Inflammatory macrophage treated with lipopolysaccharide for 1 hour (primary cell): ENCODE measurements at places on chromosomes 4 and X.
A peak's percentile ranks its signal among the peaks of the same experiment; 100 is the strongest.

- no peak for DNase-seq
These were observed 31.4 kb upstream of the PITX2 start for GRCh38 chr4:110654254-110654635.

- no peak for DNase-seq
These were observed 64.2 kb upstream of the SYTL5 start for GRCh38 chrX:37942170-37942569.

DNA sequence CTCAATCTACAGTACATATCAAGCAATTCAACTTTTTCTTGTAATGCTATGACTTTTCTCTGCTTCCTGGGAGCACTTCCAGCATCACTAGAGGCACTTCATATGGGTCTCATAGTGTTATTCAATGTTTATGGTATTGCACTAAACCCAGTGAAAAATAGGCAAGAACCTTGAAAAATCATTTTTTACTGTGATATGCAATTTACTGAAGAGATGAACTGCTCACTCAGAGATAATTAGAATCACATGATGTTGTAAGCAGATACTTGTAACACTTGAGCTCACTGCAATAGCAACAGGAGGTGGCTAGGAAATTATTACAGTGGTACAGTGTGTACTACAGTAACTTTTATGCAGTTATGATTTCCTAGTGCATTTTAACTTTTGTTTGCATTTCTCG, 93.3 kb downstream of the RASGEF1B start:
- no peak for DNase-seq

DNA sequence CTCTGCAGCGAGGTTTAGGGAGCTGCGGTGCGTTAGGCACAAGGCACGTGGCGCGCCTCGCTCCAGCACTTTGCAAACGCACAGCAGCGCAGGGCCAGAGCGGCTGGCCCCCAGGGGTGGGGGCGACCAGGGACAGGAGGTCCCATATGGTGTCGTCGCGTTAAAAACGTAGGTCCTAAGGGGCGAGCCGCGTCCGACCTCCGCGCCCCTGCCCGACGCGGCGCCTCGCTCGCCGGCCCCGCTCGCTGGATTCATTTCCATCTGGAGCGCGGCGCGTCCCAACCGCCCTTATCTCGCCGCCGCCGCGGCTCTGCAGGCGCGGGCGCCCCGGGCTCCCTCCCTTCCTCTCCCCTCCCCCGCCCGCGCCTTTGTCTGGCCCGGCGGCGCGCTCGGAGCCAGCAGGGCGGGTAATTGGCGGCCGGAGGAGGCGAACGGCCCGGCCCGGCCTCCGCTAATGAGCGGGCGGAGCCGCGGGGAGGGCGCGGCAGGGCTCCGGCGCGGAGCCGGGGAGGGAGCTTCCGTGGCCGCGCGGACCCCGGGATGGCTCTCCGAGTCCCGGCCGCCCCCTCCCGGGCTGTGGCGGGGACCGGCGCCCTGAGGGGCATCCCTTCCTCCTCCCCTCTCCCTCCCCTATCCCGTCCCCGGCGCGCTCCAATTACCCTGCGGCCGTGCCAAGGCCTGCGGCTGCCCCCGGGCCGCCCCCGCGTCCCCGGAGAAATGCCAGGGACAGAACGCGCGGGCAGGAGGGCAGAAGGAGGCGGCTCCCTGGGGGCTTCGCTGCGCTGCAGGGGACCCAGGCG, 409.0 kb downstream of the BCOR start:
- peak; percentile 9 for DNase-seq

- DNase-seq, result peak; percentile 83
These were observed 150.7 kb upstream of the SLC7A11 start for GRCh38 chr4:138392751-138393308.

- no peak for DNase-seq
These were observed 3.8 kb upstream of the CXCR3 start for GRCh38 chrX:71622032-71622575.

DNA sequence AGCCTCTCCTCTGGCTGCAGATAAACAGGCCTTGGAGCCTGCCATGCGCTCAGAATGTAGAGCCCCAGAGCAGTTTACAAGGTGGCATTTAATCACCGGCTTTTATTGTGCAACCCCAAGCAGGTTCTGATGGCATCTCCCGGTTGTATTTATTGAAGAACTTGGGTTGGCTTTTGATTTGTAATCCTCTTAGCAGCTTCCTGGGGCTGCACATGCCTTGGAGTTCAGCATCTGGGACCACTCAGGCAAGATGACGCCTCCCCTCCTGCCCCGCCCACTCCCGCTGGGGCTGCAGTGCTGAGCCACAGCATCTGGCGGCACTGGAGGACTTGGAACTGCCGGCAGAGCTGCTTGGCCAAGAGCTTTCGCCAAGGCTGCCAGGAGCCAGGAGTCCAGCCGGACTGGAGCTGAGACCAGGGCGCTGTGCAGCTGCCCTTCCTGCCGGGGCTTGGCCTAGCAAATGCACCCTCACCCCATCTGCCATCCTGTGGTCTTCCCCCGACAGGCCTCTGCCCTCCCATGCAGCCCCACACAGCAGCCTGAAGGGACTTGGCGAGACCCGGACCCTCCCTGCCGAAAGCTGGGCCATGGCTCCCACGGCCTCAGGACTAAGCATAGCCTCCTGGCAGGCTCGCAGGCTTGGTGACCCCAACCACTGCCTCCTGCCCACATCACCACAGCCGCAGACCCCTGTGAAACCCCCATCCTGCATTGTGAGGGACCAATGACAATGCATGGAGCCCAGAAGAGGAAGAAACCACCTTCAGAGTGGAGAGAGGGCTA, 5.4 kb downstream of the HTRA3 start:
- no peak for DNase-seq

DNA sequence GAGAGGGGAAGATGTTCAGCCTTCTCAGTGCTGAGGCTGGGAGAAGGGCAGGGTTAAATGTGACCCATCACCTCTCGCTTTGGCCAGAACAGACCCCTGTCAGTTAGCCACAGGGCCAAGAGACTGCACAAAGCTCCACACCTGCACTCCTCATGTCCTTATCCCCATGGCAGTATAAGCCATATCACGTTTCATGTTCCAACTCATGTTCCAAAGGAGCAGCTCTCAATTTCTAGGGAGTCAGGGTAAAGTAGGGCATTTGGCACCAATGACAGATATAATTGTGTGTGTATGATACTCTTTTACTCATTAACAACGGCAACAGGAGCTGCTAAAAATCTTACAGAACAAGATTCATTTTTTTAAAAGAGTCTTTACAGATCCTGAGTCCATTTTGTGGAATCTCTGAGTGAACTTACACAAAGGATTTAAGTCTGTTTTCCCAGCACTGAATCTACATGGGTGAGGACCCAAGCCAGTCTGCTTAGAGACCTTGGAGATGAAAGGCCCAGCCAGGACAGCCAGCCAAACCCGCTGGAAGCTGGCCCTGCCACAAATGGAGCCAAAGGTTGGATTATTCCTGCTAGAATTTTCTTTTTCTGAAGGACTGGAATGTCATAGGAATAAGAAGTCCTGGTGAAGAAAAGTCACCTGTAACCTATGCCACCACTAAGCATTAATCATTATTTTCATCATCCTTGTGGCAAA, 129.1 kb upstream of the SMAD1 start:
- no peak for DNase-seq

GRCh38 chr4:81472281-81473182, 825 bp upstream of the RASGEF1B start:
- DNase-seq, result peak; percentile 55

DNA sequence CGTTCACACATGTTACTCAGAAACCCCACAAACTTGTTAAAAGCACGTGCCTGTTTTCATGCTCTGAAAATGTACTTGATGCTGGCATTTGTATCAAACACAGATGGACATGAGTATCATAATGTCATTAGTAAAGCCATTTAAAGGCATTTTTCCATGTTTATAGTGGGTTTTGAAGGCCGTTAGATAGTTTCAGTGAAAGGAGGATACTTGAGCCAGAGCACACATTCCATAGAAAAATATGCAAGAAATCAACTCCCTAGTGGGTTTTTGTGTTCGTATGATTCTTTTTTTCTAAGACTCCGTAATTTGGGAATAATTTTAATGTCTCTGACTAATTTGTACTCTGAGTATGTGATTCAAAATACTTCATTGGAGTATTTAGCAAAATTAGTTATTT, 216.2 kb upstream of the BMP3 start:
- no peak for DNase-seq

GRCh38 chr4:75284831-75285230, 229.4 kb downstream of the RCHY1 start:
- DNase-seq, result no peak

DNA sequence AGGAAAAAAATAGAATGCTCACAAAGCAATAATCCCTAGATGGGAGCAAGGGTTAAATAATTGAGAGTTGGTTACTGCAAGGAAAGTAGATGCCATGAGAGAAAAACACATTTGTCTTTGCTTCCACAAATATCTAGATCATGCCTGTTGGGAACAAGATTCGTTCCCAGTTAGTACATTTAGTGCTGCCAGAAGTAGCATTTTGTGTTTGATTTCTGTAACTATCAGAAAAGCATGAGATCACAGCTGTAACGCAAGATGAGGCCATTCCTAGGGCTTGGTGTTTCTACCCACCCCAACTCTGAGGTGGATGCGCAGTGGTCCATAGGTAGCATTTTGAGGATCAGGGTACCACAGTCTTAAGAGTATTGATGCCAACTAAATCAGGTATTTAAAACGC, 20.4 kb upstream of the PDK3 start:
- DNase-seq, result no peak

- no peak for DNase-seq
These were observed 296.0 kb upstream of the SFRP2 start for GRCh38 chr4:154084864-154085263.

GRCh38 chrX:120302434-120302833, 8.8 kb downstream of the TMEM255A start:
- no peak for DNase-seq
